PC-9 (cell line): ENCODE measurements at places on chromosomes 4 and X. TPM values are rescaled to one million over a fixed set of nuclear protein-coding genes. Genes with fewer than 3 reads are reported as not detected.

Gene L1CAM
- total RNA-seq, result 68.8 and 79.0 TPM in 2 replicates

Gene SLBP
- 61.7 and 63.4 TPM in 2 replicates for total RNA-seq

Gene GPC4
- 4.4 and 4.7 TPM in 2 replicates for total RNA-seq

Gene LRIT3
- total RNA-seq, result not detected in 2 replicates

Gene PCDH19
- 0.04 and 0.05 TPM in 2 replicates for total RNA-seq

Gene SSX2B
- 39.6 TPM in 1 of 2 replicates, not detected in the other for total RNA-seq

Gene ATP2B3
- not detected in 2 replicates for total RNA-seq

Gene ATG4A
- 5.8 and 9.6 TPM in 2 replicates for total RNA-seq

Gene TMEM154
- total RNA-seq, result 19.7 and 34.5 TPM in 2 replicates

Gene RADX
- 0.20 and 0.53 TPM in 2 replicates for total RNA-seq

Gene PRSS12
- 9.6 and 11.3 TPM in 2 replicates for total RNA-seq

Gene IL13RA1
- total RNA-seq, result 85.3 and 106 TPM in 2 replicates

Gene F8A3
- 19.0 and 28.3 TPM in 2 replicates for total RNA-seq

Gene PARM1
- 0.44 and 0.70 TPM in 2 replicates for total RNA-seq

Gene TMEM31
- total RNA-seq, result not detected in 2 replicates

Gene ZFP42
- not detected in 2 replicates for total RNA-seq

Gene MAOA
- 5.0 and 7.4 TPM in 2 replicates for total RNA-seq

Gene CYTL1
- not detected in 2 replicates for total RNA-seq

Gene TECRL
- total RNA-seq, result not detected in 2 replicates

Gene KCND1
- total RNA-seq, result 1.2 and 2.2 TPM in 2 replicates

Gene ADRA2C
- not detected in 2 replicates for total RNA-seq

Gene HHIP
- 0.05 TPM in 1 of 2 replicates, not detected in the other for total RNA-seq
